ENCODE measurements at places on chromosomes 5 and 9.

DNA sequence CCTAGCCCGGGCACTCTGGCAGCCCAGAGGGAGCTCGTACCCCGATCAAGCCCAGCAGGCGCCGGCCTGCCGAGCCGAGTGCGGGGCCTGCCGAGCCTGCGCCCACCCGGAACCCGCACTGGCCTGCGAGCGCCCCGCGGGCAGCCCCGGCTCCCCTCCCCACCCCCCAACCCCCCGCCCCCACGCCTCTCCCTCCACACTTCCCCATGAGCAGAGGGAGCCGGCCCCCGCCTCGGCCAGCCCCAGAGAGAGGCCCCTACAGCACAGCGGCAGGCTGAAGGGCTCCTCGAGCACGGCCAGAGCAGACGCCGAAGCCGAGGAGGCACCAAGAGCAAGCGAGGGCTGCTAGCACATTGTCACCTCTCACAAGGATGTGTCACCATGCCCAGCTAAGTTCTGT, 36.2 kb upstream of the CCDC180 start:
- no peak for DNase-seq

GRCh38 chr9:105098370-105098769, 146.1 kb upstream of the SLC44A1 start:
- DNase-seq = no peak

- no peak for DNase-seq
Observed at GRCh38 chr5:116152169-116152568, 67.3 kb downstream of the COMMD10 start.

- DNase-seq = no peak
Observed at GRCh38 chr9:10235376-10235775, 377.4 kb downstream of the PTPRD start.

DNA sequence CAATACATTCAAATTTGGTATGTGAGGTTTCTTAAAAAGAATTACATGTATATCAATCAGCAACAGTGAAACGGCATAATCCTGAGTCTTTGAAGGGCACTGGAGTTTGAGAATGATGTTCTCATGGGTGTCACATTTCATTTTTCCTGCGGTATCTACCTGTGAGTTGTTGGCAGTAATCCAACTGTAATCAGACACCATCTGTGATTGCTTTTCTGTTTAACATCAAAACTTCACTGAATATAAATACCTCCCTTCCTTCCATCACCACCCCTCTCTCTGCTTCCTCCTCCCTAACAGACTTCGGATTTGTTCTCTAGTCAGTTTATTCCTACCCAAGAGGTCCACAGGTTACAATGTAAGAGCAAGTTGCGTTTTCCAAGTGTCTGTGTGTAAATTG, 275.2 kb upstream of the PCSK5 start:
- DNase-seq = no peak

DNA sequence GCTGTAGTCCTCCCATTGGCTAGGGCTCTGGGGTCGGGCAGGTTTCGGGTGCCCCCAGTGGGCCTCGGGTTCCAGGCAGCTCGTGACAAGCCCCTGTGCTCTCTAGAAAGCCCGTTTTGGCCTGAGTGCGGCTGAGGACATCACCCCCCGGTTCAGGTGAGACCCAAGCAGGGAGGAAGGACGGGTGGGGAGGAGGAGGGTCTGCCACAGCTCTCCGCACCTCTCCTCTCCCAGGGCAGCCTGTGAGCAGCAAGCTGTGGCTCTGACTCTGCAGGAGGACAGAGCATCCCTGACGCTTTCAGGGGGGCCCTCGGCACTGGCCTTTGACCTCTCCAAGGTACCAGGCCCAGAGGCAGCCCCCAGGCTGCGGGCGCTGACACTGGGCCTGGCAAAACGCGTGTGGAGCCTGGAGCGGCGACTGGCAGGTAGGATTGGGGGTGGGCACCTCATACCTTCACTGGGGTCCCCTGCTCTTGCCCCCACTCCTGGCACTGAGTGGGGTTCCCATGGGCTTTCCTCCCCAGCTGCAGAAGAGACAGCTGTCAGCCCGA, 672 bp downstream of the PAXX start:
- DNase-seq = no peak

GRCh38 chr5:179488491-179488890, 61.9 kb upstream of the RUFY1 start:
- no peak for DNase-seq

DNA sequence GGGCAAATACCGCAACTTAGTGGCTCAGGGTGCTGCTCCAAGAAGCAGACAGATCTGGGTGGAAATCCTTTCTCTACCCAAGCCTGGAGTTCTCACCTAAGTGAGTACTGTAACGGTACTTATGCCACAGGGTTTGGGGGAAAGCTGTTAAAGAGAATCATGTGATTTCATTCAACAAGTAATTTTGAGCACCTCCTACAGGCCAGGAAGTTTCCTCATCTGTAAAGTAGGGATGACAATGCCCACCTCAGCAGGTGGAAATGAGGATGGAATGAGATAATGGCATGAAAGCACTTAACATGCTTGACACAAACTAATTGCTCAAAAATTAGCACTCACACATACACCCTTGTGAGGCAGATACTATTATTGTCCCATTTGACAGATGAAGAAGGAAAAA, 114.1 kb downstream of the JAKMIP2 start:
- DNase-seq = no peak

DNA sequence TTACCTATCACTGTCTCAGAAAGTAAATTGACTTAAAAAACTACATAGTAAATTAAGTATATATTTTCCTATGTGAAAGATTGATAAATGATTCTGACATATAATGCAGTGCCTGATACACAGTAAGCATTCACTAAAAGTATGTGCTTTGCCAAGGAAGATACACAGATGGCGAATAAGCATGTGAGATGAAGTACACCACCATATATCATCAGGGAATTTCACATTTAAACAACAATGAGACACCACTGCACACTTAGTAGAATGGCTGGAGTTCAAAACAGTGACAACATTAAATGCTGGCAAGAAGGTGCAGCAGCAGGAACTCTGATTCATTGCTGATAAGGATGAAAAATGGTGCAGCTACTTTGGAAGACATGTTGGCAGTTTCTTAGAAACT, 1118.8 kb downstream of the DTWD2 start:
- no peak for DNase-seq

DNA sequence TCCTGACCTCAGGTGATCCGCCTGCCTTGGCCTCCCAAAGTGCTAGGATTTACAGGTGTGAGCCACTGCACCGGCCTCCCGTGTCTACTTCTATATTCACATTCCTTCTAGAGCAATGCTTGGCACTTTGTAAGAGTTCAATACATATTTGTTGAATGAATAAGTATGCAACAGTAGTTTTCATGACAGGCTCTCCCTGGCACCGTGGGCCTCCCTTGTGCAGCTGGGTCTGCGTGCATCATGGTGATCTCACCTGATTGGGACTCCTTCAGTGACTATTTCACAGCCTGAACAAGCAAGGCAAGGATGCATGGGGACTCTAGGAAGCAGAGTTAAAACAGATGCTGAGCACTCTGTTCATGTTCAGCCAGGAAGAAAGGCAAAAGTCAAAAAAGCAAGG, 6.8 kb upstream of the ZBTB34 start:
- DNase-seq = no peak

- no peak for DNase-seq
Observed at GRCh38 chr5:52864884-52865283, 77.2 kb downstream of the ITGA1 start.

- no peak for DNase-seq
Observed at GRCh38 chr5:178142642-178143041, 11.0 kb downstream of the NHP2 start.

DNA sequence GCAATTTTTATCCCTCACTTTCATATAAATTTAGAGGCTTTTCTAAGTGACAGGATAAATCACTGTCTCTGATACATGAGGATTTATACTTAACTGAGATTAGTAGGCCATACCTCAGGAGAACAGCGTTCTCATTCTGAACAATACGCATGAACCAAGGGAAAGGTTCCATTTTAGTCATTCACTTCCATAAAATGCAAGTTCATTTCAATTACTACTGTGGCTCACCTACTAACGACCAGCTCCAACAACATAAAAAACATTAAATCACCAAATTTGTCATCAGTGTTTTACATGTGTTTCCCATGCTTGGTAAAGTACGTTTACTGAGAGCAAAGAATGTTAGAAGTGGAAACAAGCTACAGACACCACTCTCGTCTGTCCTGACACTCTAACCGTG, 67.4 kb downstream of the EFNA5 start:
- DNase-seq = no peak

DNA sequence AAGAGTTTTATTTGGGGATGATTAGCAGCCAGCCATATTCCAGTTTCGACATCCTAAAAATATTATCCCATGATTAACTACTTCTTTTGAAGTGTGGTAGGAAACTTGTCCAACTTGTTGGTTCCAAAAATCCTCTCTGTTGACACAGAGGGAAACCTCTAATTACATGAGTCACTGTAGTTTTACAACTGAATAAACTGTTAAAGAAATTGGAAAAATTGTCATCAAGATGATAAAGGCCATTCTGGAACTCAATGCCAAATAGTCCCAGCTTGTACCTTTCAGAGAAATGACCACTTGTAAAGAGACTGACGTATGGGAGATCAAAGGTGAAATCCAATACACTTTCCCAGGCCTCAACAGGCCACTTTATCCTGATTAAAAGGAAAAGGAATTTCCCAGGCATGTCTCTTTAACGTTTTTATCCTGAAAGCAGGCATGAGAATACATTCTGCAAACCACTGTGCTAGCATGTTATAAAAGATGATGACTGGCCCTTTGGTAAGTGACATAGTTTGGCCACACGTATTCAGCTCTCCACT, 261.6 kb downstream of the GLIS3 start:
- no peak for DNase-seq

- no peak for DNase-seq
Observed at GRCh38 chr9:27625751-27626150, 52.5 kb upstream of the C9orf72 start.

DNA sequence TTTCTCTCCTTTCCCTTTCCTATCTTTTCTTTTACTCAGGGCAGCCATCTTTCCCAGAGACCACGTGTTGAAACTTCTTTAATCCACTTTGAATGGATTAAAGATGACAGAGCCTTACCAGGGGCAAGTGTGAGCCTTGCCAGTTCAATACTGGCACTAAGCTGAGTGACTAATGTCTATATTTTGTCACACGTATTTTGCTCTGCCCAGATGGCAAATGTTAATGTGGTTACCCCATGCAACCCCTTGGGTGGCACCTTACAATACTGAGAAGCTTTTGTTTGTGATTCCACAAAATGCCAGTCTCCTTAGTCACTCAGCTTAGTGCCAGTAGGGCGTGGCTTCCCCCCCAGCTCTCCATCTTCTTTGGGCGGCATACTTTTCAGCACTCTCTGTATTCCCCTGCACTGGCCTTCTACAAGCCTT, 24.8 kb downstream of the ANXA1 start:
- no peak for DNase-seq

DNA sequence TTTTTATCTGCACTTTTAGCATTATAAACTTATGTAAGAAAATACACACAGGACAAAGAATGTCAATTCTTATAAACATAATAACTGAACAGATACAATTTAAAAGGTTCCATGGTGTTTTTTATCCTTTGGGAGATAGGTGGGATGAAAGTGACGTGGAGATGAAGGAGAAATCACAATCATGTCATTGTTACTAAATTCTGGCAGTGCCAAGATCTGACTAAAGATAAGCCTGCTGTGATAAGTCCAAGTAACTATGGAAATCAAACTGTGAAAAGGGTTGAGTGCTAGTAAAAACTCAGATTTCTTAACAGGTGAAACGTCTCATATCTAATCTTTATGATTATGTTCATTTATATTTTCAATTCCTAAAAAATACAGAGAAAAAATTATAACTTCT, 11.1 kb downstream of the LEAP2 start:
- no peak for DNase-seq

DNA sequence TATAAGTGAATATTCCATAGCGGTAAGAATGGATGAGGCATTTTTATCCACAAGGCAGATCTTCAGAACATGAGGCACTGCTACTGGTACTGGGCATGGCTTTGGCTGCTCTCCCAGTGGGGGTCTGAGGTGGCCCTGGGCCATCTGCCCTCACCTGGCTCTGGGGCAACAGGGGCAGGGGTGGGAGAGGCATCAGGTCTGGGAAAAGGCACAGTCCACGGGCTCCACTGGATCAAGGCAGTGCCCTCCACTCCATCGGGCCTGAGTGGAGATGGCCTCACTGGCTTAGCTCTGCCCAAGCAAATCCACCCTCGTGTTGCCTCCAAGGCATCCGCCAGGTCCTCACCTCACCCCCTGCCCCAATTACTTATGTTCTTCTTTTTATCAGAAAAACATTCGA, 10.9 kb upstream of the NKD2 start:
- DNase-seq = no peak

DNA sequence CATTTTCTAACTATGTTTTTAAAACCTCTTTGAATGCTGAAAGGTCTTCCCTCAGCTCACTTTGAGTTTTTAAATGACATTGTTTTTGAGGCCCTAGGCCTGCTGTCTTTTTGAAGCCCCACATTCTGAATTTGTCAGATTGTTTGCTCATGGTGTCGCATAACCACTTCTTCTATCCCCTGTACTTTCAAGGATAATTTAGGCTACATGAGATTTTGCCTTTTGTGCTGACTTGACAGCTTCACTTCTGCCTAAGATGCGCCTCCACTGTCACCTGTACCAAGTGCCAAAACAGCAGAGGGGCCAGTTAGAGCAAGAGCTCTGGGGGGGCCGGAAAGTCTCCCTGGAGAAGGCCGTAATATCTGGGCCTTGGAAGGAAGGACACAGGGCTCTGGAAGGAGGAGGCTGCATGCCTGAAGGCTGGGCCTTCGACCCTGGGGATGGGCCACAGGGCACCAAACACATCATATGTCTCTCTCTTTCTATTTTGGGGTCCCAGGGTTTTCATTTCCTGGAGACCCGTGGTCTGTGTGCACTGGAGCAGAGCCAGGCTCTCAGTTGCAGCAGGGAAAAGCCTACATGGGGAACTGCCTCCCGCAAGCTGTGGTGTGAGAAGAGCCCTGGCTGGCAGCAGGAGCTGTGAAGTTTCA, 49.1 kb downstream of the NDST1 start:
- DNase-seq = no peak

DNA sequence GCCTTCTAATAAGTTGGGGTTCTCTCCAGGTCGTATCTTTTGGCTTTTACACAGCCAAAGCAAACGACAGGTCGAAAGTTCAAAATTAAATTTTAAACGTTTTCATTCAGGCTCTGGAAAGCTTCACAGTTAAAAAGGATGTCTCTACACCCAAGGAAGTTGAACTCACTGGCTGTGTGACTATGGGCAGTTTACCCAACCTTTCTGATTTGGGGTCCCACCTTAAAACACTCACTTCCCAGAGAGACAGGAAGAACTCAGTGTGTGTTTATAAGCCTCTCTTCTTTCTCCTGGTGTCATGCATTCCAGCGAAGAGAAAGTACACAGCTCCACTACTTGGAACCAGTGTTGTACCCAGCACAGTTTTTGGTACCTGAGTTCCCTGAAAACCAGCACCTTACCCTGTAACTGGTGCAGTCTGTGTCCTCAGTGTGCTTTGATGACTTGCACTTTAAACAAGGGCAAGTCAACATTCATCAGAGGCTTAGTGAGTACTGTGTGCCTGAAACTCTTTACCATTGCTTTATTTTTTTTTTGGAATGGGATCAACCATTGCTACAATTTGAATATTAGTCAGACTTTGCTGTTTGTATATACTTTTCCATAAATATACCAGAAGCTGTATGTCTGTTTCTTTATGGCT, 1.7 kb downstream of the SRD5A1 start:
- DNase-seq = no peak

All from esophagus squamous epithelium (tissue), 5 donors.